ENCODE measurements at places on chromosomes 6 and 20. TPM values are rescaled to one million over a fixed set of nuclear protein-coding genes. Genes with fewer than 3 reads are reported as not detected.

TAGAP gene
- total RNA-seq = 1.2 TPM

- DNase-seq = no peak
Measured at GRCh38 chr6:137731600-137731959, 135.5 kb upstream of the TNFAIP3 start.

DNA sequence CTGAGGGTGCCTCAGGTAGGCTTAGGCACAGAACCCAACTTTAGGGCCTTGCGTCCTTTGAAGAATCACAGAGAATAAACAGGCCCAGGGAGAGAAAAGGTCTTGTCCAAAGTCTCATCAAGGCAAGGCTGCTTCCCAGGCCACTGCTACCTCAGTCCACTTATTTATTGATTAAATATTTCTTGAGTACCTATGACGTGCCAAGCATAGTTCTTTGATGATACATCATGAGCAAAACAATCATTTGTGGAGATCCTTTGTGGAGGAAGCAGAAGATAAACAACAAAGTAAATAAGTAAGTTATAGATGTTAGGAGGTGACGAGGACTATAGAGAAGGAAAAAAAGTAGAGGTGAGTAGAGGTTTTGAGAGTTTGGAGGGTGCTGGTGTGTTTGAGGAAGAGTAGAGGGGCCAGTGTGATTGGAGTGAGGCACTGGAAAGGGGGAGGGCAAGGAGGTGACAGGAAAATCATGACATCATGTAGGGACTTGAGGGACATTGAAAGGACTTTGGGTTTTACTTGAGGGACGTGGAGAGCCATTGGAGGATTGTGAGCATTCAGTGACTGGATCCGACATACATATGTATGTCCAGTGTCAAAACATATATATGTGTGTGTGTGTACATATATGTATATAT is 14.1 kb upstream of the CHMP4B start:
- DNase-seq = no peak

GRCh38 chr20:764255-764654 is 4.0 kb downstream of the SLC52A3 start:
- no peak for DNase-seq

DNA sequence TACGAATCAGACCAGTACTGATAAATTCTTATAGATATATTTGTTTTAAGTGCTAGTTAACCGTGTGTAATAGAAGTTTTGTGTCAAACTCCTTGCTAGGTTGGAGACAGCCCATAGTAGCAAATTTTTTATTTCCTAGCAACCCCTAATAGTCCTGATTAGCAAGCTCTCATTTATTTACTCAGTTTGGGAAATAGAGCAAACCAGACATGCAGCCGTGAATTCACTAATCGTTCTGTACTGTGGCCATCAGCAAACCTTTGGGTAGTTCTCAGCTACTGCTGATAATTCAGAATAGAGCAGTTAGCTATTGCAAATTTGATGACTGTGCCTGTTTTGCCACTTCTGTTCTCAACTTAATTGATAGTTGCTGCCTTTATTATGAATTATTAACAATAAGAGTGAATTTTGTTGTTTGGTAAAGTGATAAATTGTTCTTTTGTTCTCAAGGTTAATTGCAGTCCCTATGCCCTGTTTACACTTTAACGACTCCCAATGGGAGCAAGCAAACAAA is 215.8 kb downstream of the GRM1 start:
- DNase-seq = no peak

- no peak for DNase-seq
Measured at GRCh38 chr6:20947977-20948376, 413.7 kb downstream of the CDKAL1 start.

- DNase-seq = no peak
Measured at GRCh38 chr20:58930496-58930895, 50.6 kb upstream of the NELFCD start.

DNA sequence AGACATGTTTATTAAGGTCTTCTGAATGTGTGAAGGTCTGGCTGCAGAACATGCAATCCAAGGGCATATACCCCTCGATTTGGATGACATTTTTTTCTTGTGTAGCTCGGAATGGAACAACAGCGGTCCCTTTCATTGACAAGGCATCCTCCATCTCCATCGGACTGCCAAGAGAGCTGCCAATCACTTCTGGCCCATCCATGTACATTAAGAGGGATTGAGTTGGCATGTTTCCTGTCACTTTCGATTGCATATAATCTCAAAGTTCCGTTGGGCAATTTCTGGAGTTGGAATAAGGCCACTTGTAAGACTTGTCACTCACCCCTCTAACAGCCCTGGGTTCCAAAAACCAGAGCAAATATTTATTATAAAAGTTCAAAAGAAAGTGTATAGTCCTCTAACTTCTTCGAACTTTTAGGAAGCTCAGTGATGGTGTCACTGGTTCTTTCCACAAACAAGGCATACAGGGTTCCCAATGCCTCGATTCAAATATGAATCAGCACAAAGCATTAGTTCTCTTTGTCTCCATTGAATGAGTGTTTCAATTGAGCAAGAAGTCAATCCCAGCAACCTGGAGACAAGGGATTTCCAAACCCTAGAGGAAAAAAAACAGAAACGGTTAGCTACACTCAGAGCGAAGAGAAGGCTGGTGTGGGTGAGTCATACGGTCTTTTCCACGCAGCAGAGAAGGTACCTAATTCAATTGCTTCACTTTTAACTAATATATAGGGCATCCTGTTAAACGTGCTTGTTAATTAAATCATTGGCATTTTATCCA is 10.9 kb downstream of the ZNF217 start:
- DNase-seq = peak; percentile 34
